ENCODE measurements at places on chromosomes 3 and 15.

- no peak for DNase-seq
Measured at GRCh38 chr3:50100386-50100785, 11.7 kb downstream of the RBM5 start.

DNA sequence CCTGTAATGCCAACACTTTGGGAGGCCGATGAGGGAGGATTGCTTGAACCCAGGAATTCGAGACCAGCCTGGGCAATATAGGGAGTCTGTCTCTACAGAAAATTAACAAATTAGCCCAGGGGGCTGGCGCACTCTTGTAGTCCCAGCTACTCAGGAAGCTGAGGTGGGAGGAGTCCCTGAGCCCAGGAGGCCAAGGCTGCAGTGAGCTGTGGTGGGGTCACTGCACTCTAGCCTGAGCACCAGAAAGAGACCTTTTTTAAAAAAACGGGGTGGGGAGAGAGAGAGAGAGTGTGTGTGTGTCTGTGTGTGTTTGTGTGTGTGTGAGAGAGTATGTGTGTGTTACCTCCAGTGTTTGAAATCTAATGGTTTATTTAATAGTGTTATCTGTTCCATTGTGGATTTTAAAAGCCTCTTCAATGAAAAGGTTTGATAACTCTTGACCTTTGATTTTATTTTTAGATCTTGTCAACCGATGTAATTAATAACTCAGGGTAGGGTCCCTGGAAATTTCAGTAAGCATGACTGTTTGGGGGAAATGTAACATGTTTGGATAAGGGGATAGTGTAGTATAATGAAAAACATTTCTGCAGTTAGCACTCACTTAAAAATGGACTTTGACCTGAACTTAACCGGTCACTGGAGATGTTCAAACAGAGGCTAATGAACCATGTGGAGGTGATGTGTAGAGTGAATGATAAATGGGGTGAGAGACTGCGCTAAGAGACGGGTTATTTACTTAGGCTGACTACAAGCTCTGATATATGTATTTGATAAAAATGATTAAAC, 29.7 kb downstream of the LRCH3 start:
- DNase-seq, result no peak

- no peak for DNase-seq
Measured at GRCh38 chr3:159649951-159650350, 338.7 kb upstream of the IL12A start.

- no peak for DNase-seq
Measured at GRCh38 chr15:69609776-69610175, 157.2 kb downstream of the RPLP1 start.

GRCh38 chr15:74612677-74613076, 3.0 kb upstream of the CLK3 start:
- no peak for DNase-seq

DNA sequence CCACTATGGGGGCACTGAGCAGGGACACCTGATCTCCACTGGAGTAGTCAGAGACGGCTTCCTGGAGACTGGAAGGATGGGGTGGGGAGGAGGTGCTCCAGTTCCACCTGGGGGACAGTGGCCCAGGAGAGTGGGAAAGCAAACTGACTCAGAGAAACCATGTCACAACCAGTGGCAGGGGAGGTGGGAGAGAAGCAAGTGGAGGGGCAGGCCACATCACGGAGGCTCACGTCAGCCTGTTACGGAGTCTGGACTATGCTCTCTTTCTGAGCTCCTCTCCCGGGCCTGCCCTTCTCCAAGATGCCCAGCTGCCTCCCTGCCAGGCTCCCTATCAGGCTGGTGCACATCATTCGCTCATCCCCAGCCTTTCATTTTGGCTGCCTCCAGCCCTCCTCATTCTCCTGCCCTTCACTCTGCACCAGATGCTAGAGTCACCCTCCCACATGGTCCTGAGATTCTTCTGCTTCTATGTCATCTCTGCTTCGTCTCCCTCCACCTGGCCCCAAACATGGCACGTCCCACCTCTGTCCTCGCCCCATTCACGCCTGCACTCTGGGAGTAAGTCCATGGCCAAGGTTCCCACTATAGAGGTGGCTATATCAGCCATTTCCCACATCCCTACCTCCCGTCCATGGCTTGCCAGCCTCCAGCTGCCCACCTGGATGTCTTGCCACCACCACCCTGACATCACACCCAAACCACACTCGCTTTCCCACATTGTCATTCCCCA, 100.3 kb downstream of the ADCY5 start:
- DNase-seq, result no peak

DNA sequence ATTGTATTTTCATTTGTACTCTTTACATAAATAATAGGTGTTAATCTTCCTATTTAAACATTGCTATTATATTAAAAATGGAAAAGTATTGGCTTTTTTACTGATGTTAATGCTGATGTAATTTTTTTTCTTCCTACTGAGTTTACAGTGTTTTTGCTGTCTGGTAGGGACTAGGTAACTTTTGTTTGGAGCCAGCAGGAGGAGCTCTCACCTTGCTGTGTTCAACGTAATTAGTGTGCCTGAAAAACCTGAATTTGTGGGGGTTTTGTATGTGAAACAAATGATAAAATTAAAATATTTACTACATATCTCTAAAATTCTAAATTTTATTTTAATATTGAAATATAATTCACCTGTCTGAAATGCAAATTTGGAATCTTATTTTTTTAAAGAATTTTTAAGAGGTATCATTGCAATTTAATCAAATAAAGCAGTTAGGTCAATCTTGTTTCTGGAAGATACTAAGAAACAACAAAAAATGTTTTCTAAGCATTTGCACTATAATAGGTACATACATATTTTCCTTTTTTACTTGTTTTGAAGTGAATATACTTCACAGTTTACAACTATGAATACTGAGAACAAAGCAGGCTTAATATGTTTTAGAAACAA, 48.8 kb downstream of the EPHA6 start:
- no peak for DNase-seq

DNA sequence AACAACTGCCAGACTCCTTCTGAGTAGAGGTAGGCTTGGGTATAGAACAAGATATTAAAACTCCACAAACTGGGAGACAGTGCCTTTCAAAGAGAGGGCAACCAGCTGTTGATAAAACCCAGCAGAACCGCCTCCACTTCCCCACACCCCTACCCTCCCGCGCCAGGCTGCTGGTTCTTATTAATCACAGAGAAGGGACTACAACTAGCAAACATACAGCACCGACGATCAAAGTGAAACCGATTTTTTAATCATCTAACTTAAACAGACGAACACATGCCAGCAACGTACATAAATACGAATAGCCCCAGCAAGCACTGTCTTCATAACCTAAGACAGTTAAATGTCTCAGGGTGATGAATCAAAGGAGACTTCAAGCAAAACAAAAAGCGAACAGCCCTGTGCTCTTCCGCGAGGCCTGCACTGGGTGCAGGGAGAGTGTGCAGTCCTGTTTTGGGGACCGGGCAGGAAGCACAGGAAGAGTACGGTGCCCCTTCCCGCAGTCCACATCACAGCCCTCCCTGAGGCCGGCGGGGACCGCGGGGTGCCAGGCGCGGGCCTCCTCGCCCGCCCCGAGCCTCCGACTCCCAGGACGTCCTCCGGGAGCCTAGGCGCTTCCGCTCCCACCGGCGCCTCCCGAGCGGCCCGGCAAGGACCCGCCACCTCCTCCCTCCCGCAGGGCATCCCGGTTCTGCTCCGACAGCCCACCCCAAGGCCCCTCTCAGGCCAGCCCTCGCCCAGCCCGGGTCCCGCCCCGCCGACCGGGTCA, 75.1 kb upstream of the VGLL4 start:
- DNase-seq, result peak; percentile 21

GRCh38 chr3:10977892-10978510, 14.5 kb upstream of the SLC6A1 start:
- no peak for DNase-seq

GRCh38 chr3:97388774-97389173, 375.8 kb upstream of the ARL6 start:
- no peak for DNase-seq

DNA sequence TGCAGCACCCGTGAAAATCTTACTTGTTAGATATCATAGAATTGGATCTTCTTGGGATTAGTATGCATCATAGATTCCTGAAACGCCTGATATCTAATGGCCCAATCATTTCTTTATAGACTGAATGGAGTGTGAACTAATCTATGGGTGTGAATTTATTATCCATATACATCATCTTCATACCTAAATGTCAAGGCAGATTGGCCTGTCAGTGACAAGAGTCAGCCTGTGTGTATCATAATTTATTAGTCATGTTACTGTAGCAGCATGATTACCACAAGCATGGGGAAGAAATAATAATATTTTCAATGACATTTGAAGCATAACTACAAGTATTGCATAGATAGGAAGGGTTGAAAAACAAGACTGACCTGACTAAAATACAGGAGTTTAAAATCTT, 235.8 kb downstream of the RAP2B start:
- no peak for DNase-seq

DNA sequence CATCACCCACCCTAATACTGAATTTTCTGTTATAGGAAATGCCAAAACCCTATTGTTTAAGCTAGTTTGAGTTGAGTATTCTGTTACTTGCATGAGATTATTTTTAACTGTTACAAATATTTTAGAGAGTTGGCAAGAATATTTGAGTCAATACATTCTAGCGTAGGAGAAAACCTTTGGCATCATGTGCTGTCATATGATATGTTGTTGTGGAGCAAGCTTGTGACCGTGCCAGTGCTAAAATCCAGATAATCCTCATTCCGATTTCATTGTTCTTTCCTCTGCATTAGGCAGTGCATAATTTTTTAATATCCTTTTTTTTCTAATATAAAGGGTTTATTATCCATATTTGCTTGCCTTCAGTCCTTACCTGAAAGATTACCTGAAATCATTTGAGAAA, 168.0 kb upstream of the GMNC start:
- no peak for DNase-seq

DNA sequence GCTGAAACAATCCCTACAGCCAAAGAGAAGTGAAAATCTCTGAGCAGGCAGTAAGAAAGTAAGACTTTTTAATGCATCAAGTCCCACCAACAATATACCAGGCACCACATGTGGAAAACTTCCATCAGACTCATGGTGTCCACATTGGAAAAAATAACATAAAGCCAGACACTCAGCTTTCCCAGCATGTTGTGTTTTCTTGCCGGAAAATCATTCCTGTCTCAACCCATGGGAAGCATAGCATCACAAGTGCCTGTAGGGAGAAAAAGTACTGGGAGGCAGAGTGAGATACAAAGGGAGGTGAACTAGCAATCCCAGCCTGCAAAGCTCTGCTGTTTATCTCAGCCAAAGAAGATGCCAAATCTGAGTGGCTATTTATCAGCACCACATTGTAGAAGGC, 868.9 kb downstream of the SI start:
- DNase-seq, result no peak

DNA sequence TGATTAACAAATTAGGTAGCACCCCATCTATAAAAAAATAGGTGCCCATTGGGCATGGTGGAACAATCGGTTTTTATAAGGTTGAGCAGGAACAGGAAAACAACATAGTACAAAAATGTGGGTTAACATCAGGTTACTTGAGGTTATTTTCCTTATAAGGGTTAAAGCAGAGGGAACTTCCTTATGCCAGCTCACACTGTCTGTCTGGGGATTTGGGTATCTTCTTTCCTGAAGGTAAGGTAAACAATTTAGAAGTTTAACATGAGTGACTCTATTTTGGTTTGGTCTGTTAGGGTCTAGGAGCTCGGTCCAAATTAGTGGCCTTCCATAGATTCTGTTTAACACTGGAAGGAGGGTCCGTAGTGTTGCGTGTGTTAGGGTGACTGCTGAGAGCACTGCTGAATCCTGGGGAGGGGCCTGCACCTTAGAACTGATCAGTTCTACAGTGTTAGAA, 14.7 kb downstream of the CHD2 start:
- no peak for DNase-seq

- no peak for DNase-seq
Measured at GRCh38 chr3:148162132-148162531, 535.6 kb upstream of the AGTR1 start.
